ENCODE measurements at places on chromosomes 13 and 19. TPM values are rescaled to one million over a fixed set of nuclear protein-coding genes. Genes with fewer than 3 reads are reported as not detected.

DNA sequence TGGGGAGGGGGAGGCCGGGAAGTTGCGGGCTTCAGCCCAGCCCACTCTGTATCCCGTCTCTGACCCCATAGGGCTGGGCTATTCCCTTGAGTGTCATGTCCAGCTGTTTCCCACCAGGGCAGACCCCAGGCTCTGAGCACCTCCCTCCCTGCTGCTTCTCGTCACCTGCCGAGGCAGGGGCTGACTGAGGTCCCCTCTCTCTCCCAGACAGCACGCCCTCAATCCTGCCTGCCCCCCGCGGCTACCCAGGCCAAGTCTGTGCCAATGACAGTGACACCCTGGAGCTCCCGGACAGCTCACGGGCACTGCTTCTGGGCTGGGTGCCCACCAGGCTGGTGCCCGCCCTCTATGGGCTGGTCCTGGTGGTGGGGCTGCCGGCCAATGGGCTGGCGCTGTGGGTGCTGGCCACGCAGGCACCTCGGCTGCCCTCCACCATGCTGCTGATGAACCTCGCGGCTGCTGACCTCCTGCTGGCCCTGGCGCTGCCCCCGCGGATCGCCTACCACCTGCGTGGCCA lies 625 bp downstream of the F2RL3 start:
- peaks cover 17% of the 10 kb centered on the region for H3K27me3 ChIP-seq
- no peak overlapping the region for H3K4me3 ChIP-seq
- no peak for DNase-seq

GRCh38 chr13:113458253-113459065 lies 5.2 kb upstream of the ADPRHL1 start:
- peak; percentile 16 for DNase-seq
- peaks cover 40% of the 10 kb centered on the region for H3K36me3 ChIP-seq
- no peaks in the 10 kb centered on the region for H3K27me3 ChIP-seq
- no peak overlapping the region for H3K4me3 ChIP-seq
- H3K27ac ChIP-seq = no peak overlapping the region
- H3K4me1 ChIP-seq = no peaks in the 10 kb centered on the region

- H3K4me1 ChIP-seq = peaks cover 29% of the 10 kb centered on the region
- peaks cover 3% of the 10 kb centered on the region for H3K36me3 ChIP-seq
- no peak overlapping the region for H3K27ac ChIP-seq
- DNase-seq = peak; percentile 32
- H3K4me3 ChIP-seq = peak overlapping the region; percentile 77
These were observed 2.4 kb downstream of the MARK4 start for GRCh38 chr19:45253396-45254027.

GRCh38 chr13:30679483-30680330 lies 55.6 kb upstream of the ALOX5AP start:
- no peaks in the 10 kb centered on the region for H3K27me3 ChIP-seq
- DNase-seq = peak; percentile 56
- H3K36me3 ChIP-seq = no peaks in the 10 kb centered on the region
- H3K4me1 ChIP-seq = peaks cover 6% of the 10 kb centered on the region
- no peak overlapping the region for H3K4me3 ChIP-seq
- H3K27ac ChIP-seq = no peak overlapping the region

GRCh38 chr19:38033658-38034491 lies 126.9 kb downstream of the SIPA1L3 start:
- no peak for DNase-seq
- H3K27ac ChIP-seq = no peak overlapping the region
- H3K4me1 ChIP-seq = no peaks in the 10 kb centered on the region
- H3K27me3 ChIP-seq = no peaks in the 10 kb centered on the region
- no peak overlapping the region for H3K4me3 ChIP-seq
- peaks cover 9% of the 10 kb centered on the region for H3K36me3 ChIP-seq

DNA sequence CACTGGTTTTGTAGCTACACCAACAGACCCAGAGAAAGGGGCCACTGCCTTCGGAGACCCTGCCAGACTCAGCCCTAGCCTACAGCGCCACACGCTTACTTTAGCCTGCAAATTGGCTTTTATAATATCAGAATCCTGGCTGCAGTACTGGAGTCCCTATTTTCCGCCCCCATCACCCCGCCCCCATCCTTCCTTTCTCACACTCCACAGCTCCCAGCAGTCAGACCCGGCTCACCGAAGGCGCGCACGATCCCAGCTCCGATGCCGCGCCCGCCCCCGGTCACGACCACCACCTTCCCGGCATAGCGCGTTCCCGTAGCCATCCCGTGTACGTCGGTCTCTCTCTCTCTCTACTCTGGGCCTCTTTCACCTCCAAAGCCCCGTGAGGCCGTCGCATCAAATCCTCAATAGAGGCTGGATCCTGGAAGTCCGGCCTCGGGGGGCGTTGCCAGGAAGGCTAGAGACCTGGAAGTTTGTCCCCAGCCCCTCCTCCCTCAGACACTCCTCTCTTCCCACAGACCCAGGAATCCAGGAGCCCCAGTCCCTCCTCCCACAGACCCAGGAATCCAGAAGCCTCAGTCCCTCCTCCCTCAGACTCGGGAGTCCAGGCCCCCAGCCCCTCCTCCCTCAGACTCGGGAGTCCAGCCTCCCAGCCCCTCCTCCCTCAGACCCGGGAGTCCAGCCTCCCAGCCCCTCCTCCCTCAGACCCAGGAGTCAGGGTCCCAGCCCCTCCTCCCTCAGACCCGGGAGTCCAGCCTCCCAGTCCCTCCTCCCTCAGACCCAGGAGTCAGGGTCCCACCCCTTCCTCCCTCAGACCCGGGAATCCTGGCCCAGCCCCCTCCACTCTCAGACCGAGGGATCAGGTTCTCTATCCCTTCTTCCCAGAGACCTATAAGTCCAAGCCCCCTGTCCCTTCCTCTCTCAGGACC lies at the start of gene HSD17B14:
Gene HSD17B14, minus strand, starts transcription at position 403 of the 929 bp plus-strand sequence. Its CDS starts 80 bp downstream, at position 323.
- peak; percentile 11 for DNase-seq
- H3K4me3 ChIP-seq = peak within 1 kb of the TSS; percentile 71
- H3K4me1 ChIP-seq = peaks cover 18% of the 10 kb centered on the region
- H3K36me3 ChIP-seq = no peaks in the 10 kb centered on the region
- H3K27ac ChIP-seq = peak within 1 kb of the TSS; percentile 83
- no peaks in the 10 kb centered on the region for H3K27me3 ChIP-seq

DNA sequence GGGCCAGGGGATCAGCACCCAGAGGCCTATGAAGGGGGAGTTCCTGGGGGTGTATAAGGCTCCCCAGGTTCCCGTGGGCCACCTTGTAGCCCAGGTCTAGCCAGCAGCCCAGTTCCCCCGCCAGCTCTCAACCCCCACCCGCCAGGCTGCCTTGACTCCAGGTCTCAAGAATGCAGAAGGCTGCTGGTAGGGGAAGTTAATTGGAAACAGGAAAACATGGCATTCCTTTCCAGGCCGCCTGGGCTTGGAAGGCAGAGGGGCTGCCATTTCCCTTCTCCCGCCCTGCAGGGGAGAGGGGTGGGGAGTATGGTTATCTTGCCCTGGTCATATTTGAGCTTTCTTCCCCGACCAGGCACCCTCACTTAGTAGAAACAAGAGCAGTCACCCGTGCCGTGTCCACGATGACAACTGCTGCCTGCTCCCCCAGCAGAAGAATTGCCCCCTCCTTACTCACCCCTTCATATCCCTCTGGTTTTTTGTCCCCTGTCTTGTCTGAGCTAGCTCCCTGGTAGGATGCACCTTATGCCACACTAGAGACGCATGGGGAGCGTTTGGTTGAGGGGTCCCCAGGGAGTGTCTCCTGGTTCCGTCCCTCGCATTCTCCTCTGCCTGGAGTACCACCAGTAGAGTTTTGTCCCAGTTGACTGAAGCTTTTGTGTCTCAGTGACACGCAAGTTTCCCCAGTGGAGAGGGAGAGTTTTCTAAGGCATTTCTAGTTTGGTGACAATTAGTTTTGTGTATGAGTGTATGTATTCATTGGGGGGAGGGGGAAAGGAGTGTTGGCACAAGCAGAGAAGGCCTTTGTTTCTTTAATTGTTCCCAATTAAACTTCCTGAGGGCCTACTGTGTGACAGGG lies 4.5 kb downstream of the BICRA start:
- no peak for DNase-seq
- no peaks in the 10 kb centered on the region for H3K27me3 ChIP-seq
- H3K4me3 ChIP-seq = no peak overlapping the region
- no peak overlapping the region for H3K27ac ChIP-seq
- H3K4me1 ChIP-seq = peaks cover 34% of the 10 kb centered on the region
- H3K36me3 ChIP-seq = peaks cover 7% of the 10 kb centered on the region

DNA sequence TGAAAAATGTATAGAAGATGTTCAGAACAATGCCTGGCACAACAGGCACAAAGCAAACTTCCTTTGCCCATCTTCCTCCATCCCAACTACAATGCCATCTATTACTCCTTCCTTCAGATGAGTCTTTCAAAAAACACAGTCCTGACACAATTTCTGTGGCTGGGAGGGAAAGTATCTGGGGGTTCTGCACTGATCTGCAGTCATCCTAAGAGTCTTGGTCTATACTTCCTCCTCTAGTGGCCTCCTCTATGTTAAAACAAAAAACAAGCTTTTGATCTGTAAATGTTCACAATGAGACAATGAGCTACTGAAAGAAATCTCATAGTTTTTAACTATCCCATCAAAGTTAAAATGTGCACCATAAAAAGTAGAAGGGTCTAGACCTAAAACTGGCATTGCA lies 44.8 kb downstream of the USP12 start:
- peak overlapping the region; percentile 3 for H3K27ac ChIP-seq
- no peaks in the 10 kb centered on the region for H3K27me3 ChIP-seq
- DNase-seq = no peak
- peaks cover 63% of the 10 kb centered on the region for H3K4me1 ChIP-seq
- H3K4me3 ChIP-seq = no peak overlapping the region

DNA sequence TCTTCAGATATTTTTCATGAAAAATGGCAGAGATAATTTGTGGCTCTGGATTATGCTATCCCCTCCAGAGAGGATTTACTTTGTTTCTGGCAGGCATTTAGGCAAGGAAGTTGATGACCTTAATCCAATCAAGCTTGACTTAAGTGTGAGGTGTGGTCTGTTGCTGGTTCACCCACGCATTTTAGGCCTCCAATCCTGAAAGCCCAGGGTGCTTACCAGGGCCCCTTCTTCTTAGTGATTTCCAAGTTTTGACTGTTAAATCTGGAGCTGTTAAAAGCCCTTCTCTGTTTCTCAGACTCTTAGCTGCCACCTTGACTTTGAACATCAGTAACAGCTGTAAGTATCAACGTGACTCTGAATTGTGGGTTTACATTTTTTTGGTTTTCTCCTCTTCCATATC lies 161.8 kb downstream of the DNAJC15 start:
- H3K36me3 ChIP-seq = no peaks in the 10 kb centered on the region
- H3K4me1 ChIP-seq = no peaks in the 10 kb centered on the region
- H3K4me3 ChIP-seq = no peak overlapping the region
- H3K27me3 ChIP-seq = no peaks in the 10 kb centered on the region
- DNase-seq = no peak

DNA sequence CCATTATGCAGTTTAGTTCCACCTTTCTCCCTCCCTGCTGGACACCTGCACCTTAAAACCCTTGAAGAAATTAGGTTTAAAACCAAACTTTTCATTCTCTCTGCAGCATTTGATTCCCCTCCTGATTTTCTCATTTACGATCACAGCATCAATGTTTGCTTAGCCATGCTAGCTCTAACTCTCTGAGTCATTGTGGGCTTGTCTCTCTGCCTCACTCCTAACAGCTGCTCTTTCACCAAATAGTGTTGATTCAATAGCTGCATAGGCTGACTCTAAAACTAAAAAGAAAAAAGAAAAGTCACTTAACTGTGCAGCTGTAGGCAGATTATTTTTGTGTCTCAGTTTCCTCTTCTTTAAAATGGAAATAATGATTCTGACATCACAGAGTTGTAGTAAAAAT lies 1124.9 kb downstream of the DIAPH3 start:
- H3K27me3 ChIP-seq = no peaks in the 10 kb centered on the region
- no peak overlapping the region for H3K4me3 ChIP-seq

- H3K27ac ChIP-seq = peak overlapping the region; percentile 78
- H3K4me3 ChIP-seq = peak overlapping the region; percentile 83
- H3K36me3 ChIP-seq = peaks cover 30% of the 10 kb centered on the region
These were observed 381 bp downstream of the CKAP2 start for GRCh38 chr13:52455677-52456041.

DNA sequence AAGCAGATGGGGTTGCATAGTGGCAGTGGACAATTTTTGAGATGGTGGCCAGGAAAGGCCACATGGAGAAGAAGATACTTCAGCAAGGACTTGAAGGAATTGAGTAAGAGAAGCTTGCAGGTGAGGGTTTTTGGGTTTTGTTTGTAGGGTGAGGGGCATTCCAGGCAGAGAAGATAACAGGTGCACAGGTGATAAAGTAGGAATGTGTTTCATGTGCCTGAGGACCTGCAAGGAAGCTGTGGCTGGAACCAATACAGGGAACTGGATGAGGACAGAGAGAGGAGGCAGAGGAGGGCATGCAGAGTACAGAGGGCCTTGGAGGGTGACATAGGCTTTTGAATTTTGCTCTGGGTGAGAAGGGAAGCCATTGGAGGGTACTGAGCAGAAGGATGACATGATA lies 314.5 kb downstream of the KLF12 start:
- H3K27me3 ChIP-seq = no peaks in the 10 kb centered on the region
- no peak overlapping the region for H3K27ac ChIP-seq
- H3K4me1 ChIP-seq = peaks cover 34% of the 10 kb centered on the region

GRCh38 chr19:7722231-7722651 lies 9.7 kb downstream of the CLEC4G start:
- H3K36me3 ChIP-seq = no peaks in the 10 kb centered on the region
- H3K27ac ChIP-seq = no peak overlapping the region
- peaks cover 7% of the 10 kb centered on the region for H3K27me3 ChIP-seq
- DNase-seq = no peak
- H3K4me3 ChIP-seq = no peak overlapping the region

DNA sequence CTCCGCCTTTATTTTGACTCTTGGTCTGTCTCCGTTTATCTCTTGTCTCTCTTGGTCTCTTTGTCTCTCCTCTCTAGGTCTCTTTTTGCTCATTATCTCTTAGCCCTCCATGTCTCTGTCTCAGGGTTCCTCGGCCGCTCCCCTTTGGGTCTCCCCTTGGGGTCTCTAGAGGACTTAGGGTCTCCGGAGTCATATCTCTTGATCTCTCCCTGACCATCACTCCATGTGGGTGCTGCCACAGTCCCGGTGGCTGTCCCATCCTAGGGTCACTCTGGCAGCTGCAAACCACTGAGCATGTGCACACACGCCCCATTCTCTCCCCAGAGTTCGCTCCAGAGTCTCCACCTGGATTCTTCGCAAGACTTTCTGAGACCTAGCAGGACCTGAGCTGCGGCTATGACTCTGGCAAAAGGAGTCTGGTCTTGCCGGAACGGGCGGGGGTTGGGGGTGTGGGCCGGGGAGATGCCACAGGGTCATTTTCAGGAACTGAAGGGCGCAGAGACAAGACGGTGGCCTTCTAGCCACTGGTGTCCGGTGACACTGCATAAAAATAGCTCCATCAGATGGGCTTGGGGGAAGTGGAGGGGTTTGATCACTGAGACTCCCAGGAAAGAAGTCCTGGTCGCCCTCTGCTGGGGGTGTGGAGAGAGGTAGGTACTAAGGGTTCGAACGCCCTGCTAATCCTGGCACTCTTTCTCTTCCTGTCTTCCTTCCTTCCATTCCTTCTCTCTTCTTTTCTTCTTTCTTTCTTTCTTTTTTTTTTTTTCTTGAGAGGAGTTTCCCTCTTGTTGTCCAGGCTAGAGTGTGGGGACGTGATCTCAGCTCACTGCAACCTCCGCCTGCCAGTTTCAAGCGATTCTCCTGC lies 1.2 kb upstream of the KCNA7 start:
- no peak overlapping the region for H3K4me3 ChIP-seq
- peaks cover 50% of the 10 kb centered on the region for H3K27me3 ChIP-seq
- peak; percentile 49 for DNase-seq
- H3K36me3 ChIP-seq = no peaks in the 10 kb centered on the region
- no peak overlapping the region for H3K27ac ChIP-seq

GRCh38 chr19:18985257-18985656 lies 44.2 kb upstream of the HOMER3 start:
- H3K27me3 ChIP-seq = peaks cover 10% of the 10 kb centered on the region
- no peak for DNase-seq
- no peak overlapping the region for H3K27ac ChIP-seq

THSD1 gene
- total RNA-seq = 0.14 TPM

HIPK4 gene
- total RNA-seq = not detected

WDR88 gene
- not detected for total RNA-seq

SYCN gene
- not detected for total RNA-seq

C3 gene
- 0.93 TPM for total RNA-seq

FCER2 gene
- total RNA-seq = 3.5 TPM

C19orf33 gene
- not detected for total RNA-seq

DMKN gene
- total RNA-seq = 1.1 TPM

C5AR2 gene
- not detected for total RNA-seq

All from activated CD4-positive, alpha-beta T cell treated with anti-CD3 and anti-CD28 coated beads for 36 hours (primary cell).